ENCODE measurements at places on chromosomes 7 and 10.
A peak's percentile ranks its signal among the peaks of the same experiment; 100 is the strongest.

GRCh38 chr10:35392482-35393228 is 56.3 kb downstream of the CCNY start:
- no peak for DNase-seq

GRCh38 chr10:97701438-97702069 is 12.0 kb upstream of the MARVELD1 start:
- DNase-seq, result peak; percentile 65

DNA sequence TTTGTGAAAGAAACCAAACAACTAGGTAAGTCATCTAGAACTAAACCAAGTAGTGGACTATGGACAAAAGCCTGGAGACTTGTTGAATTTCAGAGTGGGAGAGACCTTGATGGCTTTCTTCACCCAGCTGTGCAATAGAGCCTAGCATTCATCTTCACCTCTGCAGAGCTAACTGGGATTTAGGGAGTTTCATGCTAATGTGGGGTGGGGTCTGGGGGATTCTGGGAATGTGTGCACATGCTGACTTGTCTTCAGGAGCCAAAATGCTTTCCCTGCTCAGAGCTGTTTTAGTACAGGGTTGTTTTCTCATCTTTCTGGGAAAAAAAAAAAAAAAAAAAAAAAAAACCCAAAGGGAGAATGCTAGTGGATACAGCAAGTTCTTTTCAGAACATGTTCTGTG is 81.3 kb upstream of the ARHGAP21 start:
- no peak for DNase-seq

DNA sequence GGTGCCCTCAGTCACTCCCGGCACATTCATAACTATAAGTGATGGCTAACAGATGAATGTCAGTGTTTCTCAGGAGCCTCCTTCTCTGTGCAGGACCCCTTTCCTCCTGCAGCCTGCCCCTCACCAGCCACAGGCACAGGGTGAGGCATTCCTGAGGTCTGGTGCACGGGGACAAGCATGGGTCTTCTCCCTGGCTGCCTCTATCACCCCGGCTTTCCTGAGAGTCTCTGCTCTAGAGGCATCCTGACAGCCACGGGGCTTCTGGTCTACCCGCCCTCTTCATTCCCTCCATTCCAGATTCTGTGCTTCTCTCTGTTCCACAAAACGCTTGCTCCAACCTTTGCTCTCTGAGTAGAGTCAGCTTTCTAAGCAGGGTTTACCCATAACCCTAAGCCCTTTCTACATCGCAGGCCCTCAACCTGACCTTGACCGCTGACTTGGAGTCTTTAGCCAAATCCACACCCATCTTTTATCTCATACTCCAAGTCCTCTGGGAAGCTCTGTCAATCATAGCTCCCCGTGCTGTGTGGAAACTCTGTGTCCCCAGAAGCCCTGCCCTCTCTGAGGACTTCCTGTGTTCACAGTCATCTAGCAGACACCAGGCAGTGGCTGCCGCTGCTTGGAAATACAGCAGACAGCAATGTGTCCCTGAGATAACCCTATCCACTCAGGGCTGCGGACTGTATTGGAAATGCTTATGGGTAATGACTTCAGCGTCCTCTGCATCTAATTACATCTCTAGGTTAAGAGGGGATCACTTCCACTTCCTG is 159.0 kb downstream of the SFMBT2 start:
- no peak for DNase-seq

GRCh38 chr10:106947643-106948042 is 216.9 kb downstream of the SORCS1 start:
- no peak for DNase-seq

DNA sequence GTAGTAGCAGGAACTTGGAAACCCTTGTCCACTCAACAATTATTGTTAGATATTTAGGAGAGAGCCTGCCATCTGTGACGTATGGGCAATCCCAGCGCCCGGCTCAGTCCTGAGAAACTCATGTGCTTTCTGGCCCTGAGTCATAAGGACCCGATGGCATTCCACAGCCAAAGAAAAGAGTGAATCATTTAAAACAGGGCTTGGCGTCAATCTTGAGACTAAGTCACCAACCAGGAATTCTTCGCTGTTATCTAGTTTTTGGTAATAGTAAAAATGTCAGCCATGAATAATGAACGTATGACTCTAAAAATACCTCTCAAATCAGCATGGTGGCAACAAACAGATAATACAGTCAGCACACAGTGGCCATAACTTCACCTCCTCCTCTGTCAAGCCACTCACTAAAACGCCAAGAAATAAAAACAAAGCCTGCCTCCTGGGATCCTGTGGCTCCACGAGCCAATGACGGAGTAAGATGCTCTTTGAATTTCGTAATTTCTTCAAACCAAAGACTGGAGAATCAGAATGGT is 140.8 kb downstream of the ADAM12 start:
- DNase-seq, result no peak

- no peak for DNase-seq
Measured at GRCh38 chr10:44853148-44853734, 57.9 kb upstream of the TMEM72 start.

DNA sequence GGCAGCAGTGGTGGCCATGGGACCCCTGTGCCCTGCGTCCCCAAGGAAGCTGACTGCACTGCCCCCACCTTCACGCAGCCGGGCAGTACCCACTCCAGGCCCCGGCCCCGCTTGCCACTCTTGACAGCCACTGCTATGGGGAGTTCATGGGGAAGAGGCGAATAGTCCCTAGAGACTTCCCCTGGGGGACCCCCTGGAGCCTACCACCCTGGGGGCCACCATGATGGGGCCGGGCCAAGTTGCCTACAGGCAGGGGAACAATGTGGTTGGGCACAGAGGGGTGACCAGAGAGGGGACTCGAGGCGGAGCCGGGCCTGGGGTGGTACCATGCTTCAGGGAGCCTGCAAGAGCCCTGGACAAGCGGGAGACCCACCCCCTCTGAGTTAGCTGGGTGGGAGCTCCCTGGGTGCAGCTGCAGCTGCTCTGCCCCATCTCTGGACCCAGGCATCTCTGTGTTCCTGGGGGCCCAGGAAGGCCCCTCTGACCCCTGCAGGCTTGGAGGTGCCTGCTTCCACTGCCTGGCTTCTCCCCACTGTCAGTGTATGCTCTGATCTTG is 567.6 kb downstream of the GRM8 start:
- DNase-seq, result no peak

GRCh38 chr7:156121434-156121833 is 309.2 kb upstream of the SHH start:
- no peak for DNase-seq

- no peak for DNase-seq
Measured at GRCh38 chr10:26528715-26529393, 90.7 kb downstream of the APBB1IP start.

DNA sequence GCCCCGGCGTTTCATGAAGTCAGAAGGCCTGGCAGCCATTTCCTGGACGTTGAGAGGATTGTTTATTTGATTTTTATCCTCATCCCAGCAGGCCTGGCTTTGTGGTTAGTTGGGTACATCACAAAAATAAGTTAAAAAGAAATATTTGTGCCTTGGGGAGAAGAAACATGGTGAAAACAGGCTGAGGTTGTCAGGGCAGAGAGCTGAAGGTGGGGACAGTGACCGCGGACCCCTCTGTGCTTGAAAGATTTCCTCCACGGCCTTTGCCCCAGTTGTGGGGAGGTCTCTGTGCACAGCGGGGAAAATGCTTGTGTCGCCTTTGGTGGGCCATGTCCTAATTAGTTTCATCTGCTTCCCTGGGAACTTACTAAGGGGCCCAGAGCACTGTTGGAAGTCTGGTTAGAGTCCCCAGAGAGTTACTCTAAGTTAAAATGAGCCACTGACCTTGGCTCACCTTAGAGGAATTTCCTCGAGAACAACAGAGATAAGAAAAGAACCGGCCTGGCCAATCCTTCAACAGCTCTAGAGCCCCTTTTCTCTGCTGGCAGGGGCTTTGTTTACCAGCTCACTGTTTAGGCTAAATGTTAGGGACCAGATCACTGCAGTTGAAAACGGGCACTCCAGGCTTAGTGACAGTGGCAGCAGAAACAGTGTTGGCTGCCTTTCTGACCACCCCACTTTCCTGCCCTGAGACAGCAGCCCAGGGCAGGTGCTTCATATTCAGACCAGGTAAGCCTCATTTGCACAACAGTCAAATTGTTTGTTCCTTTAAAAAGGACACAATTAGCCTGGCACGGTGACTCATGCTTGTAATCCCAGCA is 37.9 kb downstream of the CRCP start:
- no peak for DNase-seq

DNA sequence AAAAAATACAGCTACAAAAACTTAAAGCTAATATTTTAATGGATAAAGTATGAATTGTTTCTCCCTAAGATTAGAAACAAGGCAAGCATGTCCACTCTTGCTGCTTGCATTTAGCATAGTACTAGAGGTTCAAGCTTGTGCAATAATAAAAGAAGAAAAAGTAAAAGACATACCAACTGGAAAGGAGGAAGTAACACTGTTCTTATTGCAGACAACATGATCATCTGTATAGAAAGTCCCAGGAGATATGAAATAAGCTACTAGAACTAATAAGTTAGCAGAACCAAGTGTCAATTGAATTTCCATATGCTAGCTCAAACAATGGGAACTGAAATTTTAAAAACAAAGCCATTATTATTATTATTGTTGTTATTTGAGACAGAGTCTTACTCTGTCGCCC is 20.0 kb upstream of the RABGEF1 start:
- DNase-seq, result no peak

DNA sequence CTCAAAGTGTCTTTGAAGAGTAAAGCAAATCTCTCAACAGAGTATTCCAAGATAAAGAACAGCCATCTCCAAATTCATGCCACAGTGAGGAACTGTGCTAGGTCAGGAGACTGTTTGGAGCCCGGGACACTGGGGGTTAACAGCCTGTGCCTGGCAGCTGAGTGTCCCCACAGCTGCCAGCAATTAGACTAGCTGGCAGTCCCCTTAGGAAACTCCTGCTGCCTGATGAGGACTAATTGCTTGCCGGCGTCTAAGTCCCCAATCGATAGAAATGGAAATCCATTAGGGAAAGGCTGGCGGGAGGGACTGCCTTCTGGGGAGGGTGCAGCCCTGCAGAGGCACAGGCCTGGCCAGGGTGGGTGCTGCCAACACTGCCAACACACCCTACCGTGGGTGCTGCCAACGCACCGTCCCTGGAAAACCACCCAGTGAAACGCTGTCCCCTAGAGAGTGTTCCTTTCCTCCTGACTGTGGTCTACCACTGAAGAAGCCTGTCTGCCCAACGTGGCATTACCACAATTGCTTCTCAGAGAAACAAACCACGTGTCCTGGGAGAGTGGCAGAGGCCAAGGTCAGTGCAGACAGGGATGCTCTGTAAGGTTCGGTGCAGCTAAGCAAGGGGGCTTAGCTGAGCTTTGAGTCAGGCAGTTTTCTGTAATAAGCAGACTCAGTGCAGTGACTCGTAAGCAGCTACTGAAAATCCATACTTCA is 60.8 kb downstream of the XRCC2 start:
- DNase-seq, result no peak

GRCh38 chr10:11437391-11438142 is 173.9 kb downstream of the USP6NL start:
- no peak for DNase-seq

DNA sequence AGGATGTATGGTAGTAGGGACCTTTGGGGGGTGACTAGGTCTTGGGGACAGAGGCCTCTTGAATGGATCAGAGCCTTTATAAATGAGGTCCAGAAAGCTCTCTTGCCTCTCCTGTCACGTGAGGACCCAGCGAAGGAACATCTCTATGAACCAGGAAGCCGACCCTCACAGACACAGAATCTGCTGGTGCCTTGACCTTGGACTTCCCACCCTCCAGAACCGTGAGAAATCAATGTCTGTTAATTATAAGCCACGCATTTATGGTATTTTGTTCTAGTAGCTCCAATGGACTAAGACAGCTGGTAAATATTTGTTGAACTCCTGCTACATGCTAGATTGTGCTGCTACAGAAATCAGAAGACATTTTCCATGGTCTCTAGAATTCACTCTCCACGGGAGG is 276.9 kb downstream of the SFMBT2 start:
- DNase-seq, result no peak

GRCh38 chr7:137967143-137968018 is 34.5 kb downstream of the CREB3L2 start:
- no peak for DNase-seq

- DNase-seq, result no peak
Measured at GRCh38 chr7:19560111-19560883, 148.5 kb downstream of the POLR1F start.

DNA sequence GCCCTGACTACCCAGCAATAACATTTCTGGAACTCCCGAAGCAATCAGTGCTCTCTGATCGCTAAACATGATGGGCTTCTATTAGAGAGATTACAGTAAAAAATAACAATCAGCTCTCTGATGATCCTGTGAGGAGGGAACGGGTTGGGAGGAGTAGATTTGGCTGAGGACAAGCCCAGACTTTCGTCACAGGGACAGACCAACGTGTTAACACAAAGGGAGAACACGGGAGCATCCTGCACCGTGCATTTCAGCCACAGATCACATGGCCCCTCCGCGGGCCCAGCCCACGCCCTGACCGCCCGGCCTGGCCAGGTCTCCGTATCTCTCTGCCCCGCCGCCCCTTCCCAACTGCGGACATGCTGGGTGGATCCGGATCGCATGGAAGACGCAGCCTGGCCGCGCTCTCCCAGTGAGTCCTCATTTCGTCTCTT is 95.0 kb upstream of the AGBL3 start:
- no peak for DNase-seq

DNA sequence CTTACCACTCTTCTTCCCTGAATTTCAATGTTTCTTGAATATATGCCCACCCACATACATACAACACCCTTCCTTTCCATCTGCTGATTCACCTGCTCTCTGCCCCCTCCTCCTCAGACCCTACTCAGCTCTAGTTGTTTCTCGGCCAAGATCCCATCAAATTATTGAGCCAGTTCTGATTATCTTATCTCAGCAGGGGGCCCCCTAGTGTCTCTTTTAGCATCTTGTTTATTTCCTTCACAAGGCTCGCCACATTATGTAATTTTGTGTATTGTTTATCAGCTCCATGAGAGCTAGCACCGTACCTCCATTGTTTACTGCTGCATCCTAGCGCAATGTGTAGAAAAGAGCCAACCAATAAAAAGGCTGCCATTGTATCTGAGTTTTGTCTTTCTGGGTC is 71.9 kb downstream of the FAM13C start:
- no peak for DNase-seq

- DNase-seq, result no peak
Measured at GRCh38 chr7:131149429-131149773, 178.3 kb upstream of the MKLN1 start.

GRCh38 chr10:78915190-78915518 is 153.6 kb upstream of the ZMIZ1 start:
- no peak for DNase-seq

GRCh38 chr10:66834802-66835201 is 91.0 kb upstream of the LRRTM3 start:
- no peak for DNase-seq

- no peak for DNase-seq
Measured at GRCh38 chr10:50625649-50626132, 1.9 kb upstream of the SGMS1 start.

GRCh38 chr10:65845916-65846315 is 1079.9 kb upstream of the LRRTM3 start:
- DNase-seq, result no peak

DNA sequence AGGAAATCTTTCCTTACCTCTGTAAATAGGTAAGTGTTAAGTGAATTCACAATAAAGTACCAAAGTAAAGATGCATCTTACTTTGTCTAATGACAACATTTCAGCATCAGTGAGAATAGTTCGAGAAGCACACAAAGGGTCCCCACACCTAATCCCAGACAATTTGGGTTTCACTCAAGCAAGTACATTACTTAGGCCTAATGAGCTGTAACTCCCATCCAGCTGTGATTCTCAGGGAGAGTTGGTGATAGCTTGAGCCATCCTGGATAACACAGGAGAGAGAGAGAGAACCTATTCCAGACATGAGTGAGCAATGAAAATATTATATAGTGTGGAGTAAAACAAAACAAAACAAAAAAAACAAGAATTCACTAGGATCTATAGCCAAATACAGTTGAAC is 149.1 kb upstream of the NRG3 start:
- DNase-seq, result no peak

GRCh38 chr10:86500846-86501245 is 20.7 kb downstream of the WAPL start:
- DNase-seq, result no peak

Measured in GM19239 (cell line).